ENCODE measurements at places on chromosomes 4 and X.
A peak's percentile ranks its signal among the peaks of the same experiment; 100 is the strongest.

DNA sequence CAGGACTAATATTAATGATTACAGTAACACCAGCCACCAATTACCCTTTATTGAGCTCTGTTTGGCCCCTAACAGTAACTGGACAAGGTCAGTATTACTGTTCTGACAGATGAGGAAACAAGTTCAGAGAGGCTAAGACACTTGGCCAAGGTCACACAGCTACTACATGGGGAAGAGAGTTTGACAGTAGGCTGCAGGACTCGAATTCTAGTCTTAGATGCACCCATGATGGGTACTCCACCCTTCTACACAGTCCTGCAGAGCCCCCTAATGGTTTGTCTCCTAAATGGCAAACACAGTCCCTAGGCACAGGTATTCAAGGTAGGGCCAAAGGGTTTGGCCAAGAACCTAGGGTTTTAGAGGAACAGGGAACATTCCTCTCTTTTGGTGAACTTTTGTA, 93.9 kb downstream of the NSUN7 start:
- no peak for DNase-seq

- no peak for DNase-seq
These were observed 115.7 kb downstream of the PALLD start for GRCh38 chr4:168612450-168613135.

DNA sequence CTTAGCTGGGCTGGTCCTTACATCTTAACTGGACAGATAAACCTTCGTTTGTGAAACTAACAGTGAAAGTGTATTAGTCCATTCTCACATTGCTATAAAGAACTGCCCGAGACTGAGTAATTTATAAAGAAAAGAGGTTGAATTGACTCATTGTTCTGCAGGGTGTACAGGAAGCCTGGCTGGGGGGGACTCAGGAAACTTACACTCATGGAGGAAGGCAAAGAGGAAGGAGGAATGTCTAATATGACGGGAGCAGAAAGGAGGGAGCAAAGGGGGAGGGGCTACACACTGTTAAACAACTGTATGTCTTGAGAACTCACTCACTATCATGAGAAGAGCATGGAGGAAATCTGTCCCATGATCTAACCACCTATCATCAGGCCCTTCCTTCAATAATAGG, 1566.5 kb upstream of the PCDH7 start:
- DNase-seq = no peak

DNA sequence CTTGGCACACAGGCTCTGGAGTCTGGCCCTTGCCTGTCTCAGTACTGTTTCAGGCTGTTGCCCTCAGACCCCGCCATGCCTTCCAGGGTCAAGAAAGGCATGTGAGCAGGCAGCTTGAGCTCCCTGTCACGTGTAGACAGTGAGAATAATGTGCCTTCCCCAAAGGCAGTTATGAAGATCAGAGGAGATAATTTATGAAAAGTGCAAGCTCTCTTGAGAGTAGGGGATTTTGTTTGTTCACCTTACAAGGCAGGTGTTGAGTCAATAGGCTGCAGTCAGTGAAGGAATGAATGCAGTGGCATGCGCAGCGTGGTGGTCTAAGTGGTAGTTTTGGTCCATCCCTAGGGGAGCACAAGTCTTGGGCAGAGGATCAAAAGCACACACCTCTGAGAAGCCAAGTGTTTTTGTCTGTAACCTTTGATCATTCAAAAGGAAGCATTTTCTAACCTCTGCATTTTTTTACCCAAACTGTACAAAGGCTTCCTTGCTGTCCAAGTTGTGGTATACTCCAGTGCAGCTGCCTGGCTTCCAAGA, 14.4 kb downstream of the HADH start:
- DNase-seq = no peak

DNA sequence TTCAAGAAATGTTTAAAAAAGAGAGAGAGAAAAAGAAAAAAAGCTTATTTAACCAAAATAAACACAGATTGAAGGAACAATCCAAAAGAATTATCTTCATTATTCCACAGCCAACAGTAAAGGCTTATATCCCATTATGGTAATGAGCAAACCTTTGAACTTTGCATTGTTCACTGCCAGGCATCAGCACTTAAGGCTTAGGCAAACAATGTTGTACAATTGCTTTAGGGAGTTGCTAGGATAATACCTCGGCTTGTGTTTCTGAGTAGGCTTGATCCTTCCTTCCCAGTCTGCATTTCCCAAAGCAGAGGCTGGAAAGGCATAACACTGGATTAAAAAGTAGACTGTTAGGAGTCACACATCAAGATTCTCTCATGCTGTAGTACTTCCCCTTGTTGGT, 352.7 kb upstream of the IGFBP7 start:
- DNase-seq = peak; percentile 31

DNA sequence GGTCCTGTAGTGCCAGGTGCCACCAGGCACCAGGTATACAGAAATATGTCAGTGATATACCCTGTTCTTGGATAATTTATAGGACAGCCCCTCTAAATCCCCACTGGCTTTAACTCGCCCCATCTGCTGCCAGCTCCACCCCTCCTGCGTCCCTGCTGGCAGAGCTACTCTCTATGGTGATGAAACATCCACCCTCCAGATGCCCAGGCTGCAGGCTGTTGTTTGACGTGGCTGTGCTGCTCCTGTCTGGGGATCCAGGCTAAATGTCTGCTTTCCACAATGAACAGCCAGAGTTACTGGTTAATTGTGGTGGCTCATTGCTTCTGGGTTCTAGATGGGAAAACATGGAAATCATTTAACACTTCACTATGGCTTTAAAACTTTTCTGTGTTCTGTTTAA, 12.9 kb downstream of the NHSL2 start:
- DNase-seq = no peak

- DNase-seq = no peak
These were observed 54.9 kb downstream of the ACOX3 start for GRCh38 chr4:8385611-8386010.

DNA sequence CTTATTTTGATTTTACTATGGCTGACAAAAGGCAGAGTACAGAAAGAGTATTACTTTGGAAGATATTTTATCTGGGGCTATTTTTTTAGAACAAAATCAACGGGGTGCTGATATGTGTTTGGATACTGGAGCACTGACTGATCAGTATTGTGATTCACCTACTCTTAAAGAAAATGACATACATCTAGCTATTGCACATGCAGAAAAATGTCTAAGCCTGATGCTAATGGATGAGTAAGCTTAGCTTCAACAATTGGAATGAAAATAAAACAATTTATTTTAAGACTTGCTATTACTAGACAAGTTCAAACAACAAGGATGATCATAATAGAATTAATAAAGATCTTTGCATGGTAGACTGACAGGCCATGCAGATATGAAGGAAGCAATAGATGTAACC, 262.0 kb downstream of the PPP1R2C start:
- DNase-seq = no peak

DNA sequence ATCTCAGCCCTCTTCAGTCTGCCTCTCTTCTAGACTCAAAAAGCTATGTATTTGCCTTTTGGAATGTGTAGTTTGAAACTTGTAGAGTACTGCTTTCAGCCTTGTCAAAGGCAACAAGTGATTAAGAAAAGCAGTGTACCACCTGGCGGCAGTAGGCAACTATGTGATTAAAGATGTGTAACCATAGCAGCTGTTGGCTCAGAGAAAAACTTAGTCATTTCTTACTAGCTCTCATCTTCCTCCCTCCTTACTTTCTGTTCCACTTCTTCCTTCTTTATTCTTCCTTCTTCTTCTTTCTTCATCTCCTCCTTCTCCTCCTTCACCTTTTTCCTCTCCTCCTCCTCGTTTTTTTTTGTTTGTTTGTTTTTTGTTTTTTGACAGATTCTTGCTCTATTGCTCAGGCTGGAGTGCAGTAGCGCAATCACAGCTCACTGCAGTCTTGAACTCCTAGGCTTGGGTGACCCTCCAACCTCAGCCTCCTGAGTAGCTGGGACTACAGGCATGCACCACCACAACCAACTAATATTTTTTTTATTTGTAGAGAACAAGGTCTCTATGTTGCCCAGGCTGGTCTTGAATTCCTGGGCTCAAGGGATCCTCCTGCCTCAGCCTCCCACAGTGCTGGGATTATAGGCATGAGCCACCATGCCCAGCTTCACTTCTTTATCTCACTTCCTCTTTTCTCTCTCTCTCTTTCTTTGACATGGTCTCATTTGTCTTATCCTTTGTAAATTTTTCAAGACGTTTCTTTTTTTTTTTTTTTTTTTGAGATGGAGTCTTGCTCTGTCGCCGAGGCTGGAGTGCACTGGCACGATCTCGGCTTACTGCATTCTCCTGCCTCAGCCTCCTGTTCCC, 32.6 kb downstream of the ABHD18 start:
- no peak for DNase-seq

GRCh38 chr4:38523524-38524448, 140.2 kb upstream of the KLF3 start:
- DNase-seq = no peak

DNA sequence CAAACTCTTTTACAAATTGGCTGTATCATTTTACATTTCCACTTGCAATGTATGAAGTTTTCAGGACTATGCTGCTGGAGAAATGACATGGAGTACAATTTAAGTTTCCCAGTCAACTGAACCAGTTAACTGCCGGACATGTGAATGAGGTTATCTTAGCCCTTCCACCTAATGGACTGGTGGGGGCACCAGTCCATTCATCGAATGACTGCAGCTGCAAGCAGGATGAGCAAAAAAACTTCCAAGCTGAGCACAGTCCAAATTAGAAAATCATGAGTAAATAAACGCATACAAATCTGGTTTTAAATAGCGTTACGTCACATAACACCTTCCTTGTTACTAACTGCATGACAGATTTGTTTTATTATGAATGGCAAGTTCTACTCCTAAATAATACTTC, 1131.5 kb downstream of the PCDH18 start:
- no peak for DNase-seq

DNA sequence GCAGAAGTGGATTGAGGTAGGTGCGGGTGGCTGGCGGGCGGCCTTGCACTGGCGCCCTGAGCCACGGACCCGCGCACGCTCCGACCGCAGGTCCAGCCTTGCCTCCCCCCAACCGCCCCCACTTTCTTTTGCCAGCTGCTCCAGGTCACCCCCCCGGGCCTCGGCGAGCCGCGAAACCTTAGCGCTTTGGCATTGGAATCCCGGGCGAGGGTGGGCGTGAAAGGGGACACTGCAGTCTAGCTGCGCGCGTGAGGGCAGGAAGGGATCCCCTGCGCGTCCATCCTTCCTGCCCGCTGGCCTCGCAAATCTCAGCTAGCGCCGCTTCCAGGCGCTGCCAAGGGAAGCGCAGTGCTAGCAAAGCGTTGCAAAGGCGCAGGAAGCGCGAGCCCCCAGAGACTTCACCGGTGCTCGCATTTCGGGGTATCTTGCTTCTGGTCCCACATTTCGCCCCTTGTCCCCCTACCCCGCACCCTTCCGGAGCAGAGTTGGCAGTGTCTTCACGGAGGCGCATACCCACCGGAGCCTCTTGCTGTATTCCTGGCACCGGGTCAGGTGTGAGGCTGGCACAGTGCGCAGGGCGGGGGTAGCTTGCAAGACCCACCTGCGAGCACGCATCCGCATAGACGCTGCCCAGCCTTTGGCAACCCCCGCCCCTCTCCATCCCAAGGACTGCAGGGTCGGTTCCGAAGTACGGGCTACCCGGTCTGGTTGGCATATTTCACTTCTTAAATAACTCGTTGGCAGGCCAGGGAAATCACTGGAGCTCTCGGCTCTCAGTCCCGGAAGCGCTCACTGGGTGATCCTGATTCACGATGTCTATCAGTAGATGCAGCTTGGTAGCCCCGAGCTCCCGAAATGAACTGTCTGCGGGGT, 104.4 kb downstream of the UCHL1 start:
- DNase-seq = no peak

All from neuronal stem cell (in vitro differentiated cells).